ENCODE measurements at places on chromosomes 3 and 15. TPM values are rescaled to one million over a fixed set of nuclear protein-coding genes. Genes with fewer than 3 reads are reported as not detected.
A peak's percentile ranks its signal among the peaks of the same experiment; 100 is the strongest.

HYAL1 gene
- 3.2 TPM for total RNA-seq

SLC38A3 gene
- 4.3 TPM for total RNA-seq

LYZL4 gene
- total RNA-seq = 28.7 TPM

ZNF860 gene
- 6.2 TPM for total RNA-seq

ADCY5 gene
- 41.6 TPM for total RNA-seq

KLHDC8B gene
- 56.6 TPM for total RNA-seq

SNTN gene
- not detected for total RNA-seq

DNA sequence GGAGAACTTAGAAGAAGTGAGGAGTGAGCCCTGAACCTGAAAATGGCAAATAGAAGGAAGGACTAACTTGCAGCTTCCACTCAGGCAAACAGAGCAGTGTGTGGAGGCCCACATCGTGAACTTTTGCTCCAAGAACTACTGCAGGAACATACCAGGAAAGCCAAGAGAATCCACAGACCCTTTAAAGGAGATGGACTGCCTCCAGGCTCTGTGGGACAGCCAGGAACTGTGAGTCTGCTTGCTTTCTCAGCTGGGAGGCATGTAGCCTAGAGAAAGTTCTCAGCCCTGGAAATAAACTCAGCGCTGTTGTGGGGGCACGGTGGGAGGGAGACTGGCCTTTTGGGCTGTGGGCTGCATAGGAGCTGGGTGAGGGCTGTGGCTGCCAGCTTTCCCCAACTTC, 93.0 kb downstream of the SNRK start:
- H3K27me3 ChIP-seq = no peaks in the 10 kb centered on the region
- no peaks in the 10 kb centered on the region for H3K36me3 ChIP-seq
- DNase-seq = peak; percentile 46
- H3K4me1 ChIP-seq = peaks cover 4% of the 10 kb centered on the region
- H3K27ac ChIP-seq = no peak overlapping the region

DNA sequence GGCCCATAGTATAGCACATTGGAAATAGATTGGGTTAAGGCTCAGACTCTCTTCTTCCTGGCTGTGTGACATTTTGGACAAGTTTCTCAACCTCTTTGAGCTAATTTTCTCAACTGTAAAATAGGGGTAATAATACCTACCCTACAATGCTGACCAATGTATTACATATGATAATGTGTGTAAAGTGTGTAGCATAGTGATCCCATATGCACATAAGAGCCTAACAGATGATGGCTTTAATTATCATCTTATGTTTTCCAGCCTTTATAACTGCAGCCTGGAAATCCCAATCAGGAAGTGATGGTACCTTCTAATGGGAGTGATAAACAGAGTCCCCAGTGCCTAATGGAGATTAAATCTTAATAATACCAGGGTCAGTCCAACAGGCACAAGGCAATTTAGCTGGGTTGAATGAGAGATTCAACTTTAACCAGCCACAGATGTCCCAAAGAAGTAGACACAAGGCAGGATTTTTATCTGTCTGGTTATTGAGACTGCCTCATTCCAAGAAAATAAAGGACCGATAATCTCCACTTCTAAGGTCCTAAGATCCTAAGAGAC, 12.0 kb downstream of the ADAMTS9 start:
- H3K4me1 ChIP-seq = no peaks in the 10 kb centered on the region
- H3K36me3 ChIP-seq = no peaks in the 10 kb centered on the region
- no peak overlapping the region for H3K4me3 ChIP-seq
- DNase-seq = no peak
- no peaks in the 10 kb centered on the region for H3K27me3 ChIP-seq

- no peak for DNase-seq
- no peak overlapping the region for H3K27ac ChIP-seq
- H3K4me1 ChIP-seq = no peaks in the 10 kb centered on the region
Observed at GRCh38 chr3:146550743-146551510, 6.5 kb upstream of the PLSCR1 start.

DNA sequence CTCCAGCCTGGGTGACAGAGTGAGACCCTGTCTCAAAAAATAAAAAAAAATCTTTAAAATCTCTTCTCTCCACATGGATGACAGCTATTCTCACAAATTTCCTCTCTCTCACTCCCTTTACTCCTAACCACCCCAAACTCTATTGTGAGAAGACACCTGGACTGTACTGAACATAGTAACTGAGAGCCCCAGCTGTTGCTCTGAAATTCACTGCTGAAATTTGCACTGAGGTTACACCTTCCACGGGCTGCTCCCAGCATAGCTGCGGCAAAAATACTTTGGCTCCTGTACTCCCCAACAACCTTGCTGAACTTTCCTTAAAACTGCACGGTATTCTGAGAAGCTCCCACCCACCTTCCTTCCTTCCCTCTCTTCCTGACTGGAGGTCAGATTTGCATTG, 4.4 kb upstream of the PCCB start:
- no peaks in the 10 kb centered on the region for H3K36me3 ChIP-seq
- no peak overlapping the region for H3K27ac ChIP-seq
- no peak for DNase-seq
- peaks cover 6% of the 10 kb centered on the region for H3K4me1 ChIP-seq
- no peak overlapping the region for H3K4me3 ChIP-seq

DNA sequence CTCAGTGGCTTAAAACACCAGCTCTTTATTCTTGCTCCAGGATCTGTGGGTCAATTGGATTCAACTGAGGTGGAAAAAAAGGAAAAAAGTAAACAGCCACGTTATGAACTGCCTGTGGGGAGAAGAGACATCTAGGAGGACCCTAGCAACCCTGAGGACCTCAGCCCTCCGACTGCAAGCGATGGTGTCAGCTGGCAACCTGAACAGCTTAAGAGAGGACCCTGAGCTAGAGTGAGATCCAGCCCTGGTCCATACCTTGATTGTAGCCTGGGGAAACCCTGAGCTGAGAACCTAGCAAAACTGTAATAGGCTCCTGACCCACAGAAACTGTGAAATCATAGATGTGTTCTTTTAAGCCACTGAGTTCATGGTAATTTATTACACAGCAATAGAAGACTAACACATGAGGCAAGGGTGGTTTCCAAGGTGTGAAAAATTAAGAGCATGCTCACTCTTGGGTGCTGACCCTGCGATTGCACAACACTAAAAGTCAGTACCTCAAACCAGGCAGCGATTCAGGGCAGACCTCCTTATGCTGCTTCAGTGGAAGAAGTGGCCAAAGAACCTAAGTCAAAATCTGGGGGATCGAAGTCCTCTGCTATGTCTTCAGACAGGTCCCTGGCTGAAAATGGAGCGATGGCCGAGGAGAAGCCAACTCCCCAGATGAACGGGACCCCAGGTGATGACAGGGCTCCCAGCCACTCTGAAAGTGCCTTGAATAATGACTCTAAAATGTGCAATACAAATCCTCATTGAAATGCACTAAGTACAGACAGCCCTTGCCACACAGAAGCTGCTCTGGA, 57.7 kb downstream of the GASK1A start:
- H3K4me3 ChIP-seq = no peak overlapping the region
- no peaks in the 10 kb centered on the region for H3K27me3 ChIP-seq
- DNase-seq = no peak

DNA sequence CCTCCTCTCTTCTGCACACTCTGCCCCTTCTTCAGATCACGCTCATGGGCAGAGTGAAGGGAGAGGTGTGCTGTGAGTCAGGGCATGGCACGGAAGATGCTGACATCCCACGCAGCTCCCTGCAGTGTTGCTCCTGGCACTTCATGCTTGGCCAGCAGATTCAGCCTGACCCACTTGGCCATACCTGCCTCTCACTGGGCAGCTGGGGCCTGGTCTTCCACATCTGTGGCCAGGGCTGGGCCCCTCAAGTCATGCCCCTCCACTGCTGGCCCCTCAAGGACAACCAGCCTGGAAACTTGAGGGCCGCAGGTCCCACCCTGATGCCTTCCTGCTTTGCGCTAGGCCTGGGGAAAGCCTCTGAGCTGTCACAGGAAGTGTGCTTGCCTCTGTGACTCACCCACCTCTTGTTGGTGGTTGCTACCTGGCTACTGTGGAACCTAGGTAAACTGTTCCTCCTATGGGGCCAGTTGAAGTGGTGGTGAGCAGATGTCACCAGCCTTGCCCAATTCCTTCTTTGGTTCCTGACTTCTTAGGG, 48.7 kb downstream of the BSN start:
- H3K4me3 ChIP-seq = no peak overlapping the region
- H3K27ac ChIP-seq = no peak overlapping the region
- no peaks in the 10 kb centered on the region for H3K27me3 ChIP-seq
- no peaks in the 10 kb centered on the region for H3K4me1 ChIP-seq

- no peaks in the 10 kb centered on the region for H3K27me3 ChIP-seq
- DNase-seq = peak; percentile 71
- H3K27ac ChIP-seq = no peak overlapping the region
- H3K36me3 ChIP-seq = no peaks in the 10 kb centered on the region
Observed at GRCh38 chr15:57031605-57032004, 113.2 kb downstream of the TCF12 start.

DNA sequence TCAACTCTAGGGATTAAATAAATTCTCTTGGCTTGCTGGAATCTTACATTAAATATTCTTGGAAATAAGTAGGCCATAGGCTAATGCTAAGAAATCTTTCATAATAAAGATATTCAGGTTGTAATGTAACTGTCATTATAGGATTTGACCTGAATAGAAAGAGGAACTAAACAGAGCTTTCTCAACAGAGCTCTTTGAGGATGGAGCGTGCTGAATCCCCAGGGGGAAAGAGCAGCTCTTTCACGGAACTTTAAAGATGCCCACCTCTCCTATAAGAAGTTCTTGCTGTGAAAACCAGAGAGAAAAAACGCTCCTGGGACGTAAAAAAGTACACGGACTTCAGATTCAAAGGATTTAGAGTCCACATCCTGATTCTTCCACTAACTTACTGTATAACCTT, 77.9 kb downstream of the NTRK3 start:
- no peak for DNase-seq
- H3K4me3 ChIP-seq = no peak overlapping the region
- H3K27me3 ChIP-seq = no peaks in the 10 kb centered on the region
- no peak overlapping the region for H3K27ac ChIP-seq

DNA sequence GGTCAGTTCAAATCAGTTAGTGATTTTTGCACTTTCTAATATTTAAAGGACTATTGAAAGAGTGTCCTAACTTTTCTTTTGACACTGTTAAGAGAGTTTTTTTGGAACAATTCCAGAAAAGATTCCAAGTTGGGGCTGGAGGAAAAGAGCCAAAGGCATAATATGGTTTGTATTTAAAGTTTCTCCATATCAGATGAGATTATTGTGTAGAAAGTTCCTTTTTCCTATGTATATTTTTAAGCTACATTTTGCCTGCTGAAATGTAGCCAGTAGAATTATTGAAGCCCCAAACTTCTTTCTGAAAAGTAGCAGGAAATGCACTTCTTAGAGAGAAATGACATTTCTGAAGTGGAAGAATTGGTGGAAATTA, 136.5 kb upstream of the TSC22D2 start:
- H3K4me3 ChIP-seq = no peak overlapping the region
- H3K27me3 ChIP-seq = no peaks in the 10 kb centered on the region
- DNase-seq = no peak
- H3K27ac ChIP-seq = no peak overlapping the region
- H3K4me1 ChIP-seq = no peaks in the 10 kb centered on the region

DNA sequence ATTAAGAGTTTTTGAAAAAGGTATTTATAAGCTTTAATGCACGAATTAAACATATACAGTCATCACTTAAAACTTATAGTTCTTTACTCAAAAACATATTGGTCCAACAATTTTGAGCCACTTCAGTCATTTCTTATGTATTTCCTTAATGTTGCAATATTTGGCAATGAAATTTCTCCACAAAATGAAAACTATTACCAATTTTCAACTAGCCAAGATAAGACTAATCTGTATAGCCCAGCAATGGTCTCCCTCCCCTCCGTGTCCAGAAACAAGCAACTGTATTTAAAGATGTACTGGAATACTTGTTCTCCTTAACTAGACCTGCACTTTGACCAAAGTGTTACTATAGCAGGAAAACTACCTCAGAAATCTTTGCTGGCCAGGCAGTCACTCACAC, 9.2 kb downstream of the ARF4 start:
- H3K4me1 ChIP-seq = peaks cover 10% of the 10 kb centered on the region
- no peak overlapping the region for H3K4me3 ChIP-seq
- no peaks in the 10 kb centered on the region for H3K36me3 ChIP-seq
- H3K27me3 ChIP-seq = no peaks in the 10 kb centered on the region
- no peak for DNase-seq
- H3K27ac ChIP-seq = no peak overlapping the region

DNA sequence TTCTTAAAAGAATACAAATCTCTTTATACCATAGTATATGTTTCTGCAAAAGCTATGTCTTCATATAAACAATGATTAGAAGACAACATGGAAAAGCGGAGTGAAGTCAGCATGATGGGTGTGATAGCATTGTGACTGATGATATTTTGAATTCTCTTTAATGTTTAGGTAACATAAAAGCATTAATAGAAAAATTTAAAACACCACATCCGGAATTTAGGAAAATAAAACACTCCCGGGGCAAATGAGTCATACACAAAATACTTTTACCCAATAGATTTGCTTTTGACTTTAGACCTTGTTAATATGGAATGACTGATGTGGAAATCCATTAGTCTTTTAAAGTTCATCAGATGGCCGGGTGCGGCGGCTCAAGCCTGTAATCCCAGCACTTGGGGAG, 134.7 kb downstream of the P3H2 start:
- no peak overlapping the region for H3K27ac ChIP-seq
- H3K4me1 ChIP-seq = peaks cover 8% of the 10 kb centered on the region
- no peaks in the 10 kb centered on the region for H3K36me3 ChIP-seq
- H3K27me3 ChIP-seq = no peaks in the 10 kb centered on the region
- no peak overlapping the region for H3K4me3 ChIP-seq

Data from testis (tissue), 5 donors.